NCI-H1694 (cell line): ENCODE measurements at places on chromosomes 2 and 18.

DNA sequence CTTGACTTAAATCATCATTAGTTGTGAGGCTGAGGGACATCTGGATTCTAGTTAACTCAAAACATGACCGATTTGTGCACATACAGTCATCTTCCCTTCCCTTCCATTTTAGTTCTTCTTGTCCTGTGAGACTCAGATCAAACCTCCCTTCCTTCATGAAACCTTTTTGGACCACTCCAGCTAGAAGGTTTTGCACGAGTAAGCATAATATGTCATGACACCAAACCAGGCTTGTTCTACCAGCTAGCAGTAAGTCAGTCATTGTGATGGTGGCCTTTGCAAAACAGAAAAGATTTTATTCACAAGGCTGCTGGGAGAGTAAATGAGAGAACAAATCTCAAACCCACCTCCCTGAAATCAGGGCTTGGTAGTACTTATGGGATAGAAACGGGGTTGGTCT lies 14.3 kb downstream of the PPP1R1C start:
- DNase-seq: no peak

DNA sequence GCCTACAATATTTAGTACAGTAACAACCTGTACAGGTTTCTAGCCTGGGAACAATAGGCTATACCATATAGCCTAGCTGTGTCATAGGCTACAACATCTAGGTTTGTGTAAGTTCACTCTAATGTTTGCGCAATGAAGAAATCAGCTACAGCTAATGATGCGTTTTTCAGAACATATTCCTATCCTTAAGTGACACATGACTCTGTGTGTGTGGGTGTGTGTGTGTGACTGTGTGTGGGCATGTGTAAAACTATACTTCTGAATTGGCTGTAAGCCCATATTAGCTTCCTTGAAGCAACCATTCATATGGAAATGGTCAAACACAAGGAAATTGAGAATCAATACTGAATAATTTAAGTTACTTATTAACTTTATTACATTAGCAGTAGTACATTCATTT lies 120.8 kb upstream of the SULT1C3 start:
- no peak for DNase-seq

GRCh38 chr2:58644451-58644850 lies 403.3 kb upstream of the FANCL start:
- peak; percentile 17 for DNase-seq

GRCh38 chr2:196530910-196531309 lies 108.6 kb upstream of the CCDC150 start:
- no peak for DNase-seq

GRCh38 chr2:235855011-235855410 lies 313.2 kb downstream of the GBX2 start:
- DNase-seq: no peak

DNA sequence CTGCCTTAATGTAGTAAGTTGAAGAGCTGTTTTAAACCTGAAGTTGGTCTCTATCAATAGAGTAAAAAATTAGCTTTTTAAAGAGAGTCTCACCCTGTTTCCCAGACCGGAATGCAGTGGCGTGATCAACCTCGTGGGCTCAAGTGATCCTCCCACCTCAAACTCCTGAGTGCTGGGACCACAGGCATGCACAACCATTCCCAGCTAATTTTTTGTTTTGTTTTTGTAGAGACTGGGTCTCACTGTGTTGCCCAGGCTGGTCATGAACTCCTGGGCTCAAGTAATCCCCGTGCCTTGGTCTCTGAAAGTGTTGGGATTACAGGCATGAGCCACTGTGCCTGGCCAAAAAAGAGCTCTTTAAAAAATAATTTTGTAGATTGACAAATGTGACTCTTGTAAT lies 40.3 kb downstream of the CRIM1 start:
- DNase-seq: no peak

DNA sequence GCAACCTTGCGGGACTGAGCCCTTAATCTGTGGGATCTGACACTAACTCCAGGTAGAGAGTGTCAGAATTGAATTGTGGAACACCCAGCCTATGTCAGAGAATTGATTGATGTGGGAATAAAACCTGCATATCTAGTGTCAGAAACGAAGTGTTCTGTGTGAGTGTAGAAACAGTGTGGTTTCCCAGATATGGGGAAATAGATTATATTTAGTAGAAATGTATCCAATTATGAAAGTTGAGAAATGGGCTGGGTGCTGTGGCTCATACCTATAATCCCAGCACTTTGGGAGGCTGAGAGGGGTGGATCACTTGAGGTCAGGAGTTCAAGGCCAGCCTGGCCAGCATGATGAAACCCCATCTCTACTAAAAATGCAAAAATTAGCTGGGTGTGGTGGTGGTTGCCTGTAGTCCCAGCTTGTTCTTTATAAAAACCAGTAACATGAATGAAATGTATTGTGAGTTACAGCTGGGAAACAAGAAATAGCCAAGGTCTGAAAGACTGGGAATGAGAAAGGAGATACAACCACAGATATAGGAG lies 4.3 kb upstream of the TP53I3 start:
- DNase-seq: no peak

GRCh38 chr2:127591221-127591923 lies 54.6 kb upstream of the GPR17 start:
- DNase-seq: peak; percentile 53

DNA sequence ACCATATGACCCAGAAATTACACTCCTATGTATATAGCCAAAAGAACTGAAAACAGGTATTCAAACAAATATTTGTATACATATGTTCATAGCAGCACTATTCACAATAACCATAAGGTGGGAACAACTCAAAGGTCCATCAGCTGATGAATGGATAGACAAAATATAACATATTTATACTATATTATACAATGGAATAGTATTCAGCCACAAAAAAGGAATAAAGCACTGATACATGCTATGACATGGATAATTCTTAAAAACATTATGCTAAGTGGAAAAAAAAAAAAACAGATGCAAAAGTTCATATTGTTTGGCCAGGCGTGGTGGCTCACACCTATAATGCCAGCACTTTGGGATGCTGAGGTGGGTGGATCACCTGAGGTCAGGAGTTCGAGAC lies 52.0 kb downstream of the SLC25A12 start:
- no peak for DNase-seq

DNA sequence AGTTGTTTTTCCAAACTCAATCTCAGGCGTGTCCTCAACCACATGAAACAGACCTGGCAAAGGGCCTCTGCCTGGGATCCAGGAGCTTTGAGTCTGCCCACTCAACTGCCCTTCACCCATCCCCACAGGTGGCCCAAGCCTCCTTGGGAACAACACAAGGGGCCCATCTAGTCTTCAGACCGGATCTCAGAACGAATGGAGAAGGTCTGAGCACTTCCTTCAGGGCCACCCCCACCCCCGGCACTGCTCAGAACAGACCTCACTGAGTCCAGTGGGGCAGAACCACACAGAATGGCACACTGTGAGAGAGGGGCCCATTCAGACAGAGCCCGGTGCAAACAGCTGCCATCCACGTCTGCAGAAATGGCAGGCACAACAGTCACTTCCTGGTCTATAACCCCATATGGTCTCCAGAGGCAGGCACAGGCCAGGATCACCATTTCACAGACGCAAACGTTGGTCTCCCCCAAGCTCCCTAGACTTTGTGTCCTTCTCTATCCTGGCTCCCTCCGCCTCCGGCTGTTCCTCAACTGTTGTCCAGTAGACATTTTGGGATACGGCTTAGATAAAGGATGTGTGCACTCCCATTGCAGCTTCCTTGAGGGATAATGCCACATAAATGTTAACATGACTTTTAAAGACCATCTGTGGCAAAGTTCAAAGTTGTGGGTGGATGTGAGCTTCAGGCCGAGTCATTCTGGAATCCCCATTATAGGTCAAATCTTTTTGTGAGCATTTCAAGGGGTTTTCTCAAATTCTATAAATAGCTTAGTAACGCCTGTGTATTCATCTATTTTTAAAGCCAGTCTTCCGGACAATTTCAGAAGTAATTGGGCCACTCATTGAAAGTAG lies 149.7 kb downstream of the SMAD7 start:
- DNase-seq: no peak

- no peak for DNase-seq
Observed at GRCh38 chr18:57846258-57846657, 43.1 kb upstream of the ATP8B1 start.

GRCh38 chr2:62034715-62035114 lies 129.2 kb downstream of the COMMD1 start:
- DNase-seq: no peak

DNA sequence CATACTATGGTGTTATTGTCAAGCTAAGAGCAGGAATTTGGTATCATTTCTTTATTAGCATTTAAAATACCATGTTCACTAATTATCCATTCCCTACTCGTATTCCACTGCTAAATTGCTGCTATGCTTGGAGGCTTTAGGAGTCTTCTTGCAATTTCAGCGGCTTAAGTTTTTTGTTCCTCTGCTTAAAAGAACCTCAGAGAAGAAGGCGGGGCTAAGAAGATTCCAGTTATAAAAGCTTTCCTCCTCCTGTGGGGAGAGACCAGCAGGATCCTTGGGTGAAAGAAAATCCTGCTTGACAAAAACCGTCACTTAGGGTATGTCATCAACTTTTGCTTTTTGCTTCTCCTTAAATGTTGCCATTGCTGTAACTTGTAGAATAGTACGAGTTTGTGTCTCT lies at the start of gene TRPM8:
Gene TRPM8, plus strand, starts transcription at position 258 of the 400 bp plus-strand sequence. CDS start 9,165 bp downstream, outside the sequence.
- DNase-seq: no peak

GRCh38 chr2:8636721-8637636 lies 44.9 kb upstream of the ID2 start:
- no peak for DNase-seq

GRCh38 chr2:168811696-168812095 lies 9.3 kb downstream of the NOSTRIN start:
- DNase-seq: no peak

DNA sequence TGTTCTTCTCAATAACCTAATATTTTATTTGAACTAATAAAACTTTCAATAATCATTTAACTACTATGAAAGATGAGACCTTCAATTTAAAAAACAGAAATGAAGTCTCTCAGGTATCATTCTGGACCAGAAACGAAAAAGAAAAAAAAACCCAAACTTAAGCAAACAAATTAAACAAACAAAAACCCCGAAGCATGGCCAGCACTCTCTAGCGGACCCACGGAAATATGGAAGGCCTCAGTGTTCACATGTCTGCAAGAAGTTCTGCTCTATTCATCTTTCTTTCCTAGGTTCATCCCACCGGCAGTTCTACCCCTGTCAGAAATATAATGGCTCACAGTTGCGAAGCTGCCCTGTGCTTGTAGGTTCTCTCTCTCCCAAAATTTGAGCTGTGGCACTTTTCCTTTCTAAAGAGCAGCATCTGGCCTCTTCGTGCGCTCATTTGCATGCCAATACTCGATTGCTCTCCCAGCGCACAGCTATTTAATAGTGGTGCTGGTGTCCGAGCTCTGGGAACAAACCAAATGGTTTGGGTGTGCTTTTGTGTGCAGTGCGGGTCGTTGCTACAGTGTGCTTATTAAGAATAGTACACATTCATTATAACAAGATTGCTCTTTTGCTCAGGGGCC lies 129.0 kb upstream of the ZEB2 start:
- no peak for DNase-seq

DNA sequence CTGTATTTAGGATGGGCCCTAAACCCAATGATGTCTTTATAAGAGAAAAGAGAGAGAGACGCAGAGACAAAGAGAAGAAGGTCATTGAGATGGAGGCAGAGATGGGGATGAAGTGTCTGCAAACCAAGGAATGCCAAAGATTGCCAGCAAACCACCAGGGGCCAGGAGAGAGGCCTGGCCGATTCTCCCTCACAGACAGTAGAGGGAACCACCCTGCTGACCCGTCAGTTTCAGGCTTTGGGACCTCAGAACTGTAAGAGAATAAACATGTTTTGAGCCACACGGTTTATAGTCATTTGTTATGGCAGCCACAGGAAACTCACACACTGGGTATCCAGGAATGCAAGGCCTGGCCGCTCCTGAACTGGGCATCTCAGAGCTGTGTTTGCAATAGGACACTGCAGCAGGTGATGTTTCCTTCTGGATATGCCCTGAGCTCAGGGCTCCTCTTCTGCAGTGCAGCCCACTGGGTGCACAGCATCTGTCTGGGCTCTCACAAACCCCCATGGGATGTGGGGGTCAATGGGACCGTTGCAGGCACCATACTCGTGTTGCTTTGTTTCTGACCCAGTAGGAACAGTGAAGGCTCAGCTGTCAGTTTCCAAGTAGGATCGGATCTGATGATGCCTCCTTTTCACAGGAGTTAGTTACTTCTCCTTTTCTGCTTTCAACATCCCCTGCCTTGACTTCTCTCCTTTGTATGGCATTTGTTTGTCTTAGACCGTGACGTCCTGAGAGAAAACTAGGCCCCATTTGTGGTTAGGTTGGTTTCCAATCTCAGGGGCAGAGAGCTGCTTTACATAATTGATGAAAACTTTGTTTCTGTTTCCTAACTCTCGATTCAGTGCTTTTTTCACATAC lies 20.8 kb downstream of the PTPN18 start:
- DNase-seq: no peak

- DNase-seq: no peak
Observed at GRCh38 chr2:191222507-191222906, 22.7 kb upstream of the MYO1B start.

DNA sequence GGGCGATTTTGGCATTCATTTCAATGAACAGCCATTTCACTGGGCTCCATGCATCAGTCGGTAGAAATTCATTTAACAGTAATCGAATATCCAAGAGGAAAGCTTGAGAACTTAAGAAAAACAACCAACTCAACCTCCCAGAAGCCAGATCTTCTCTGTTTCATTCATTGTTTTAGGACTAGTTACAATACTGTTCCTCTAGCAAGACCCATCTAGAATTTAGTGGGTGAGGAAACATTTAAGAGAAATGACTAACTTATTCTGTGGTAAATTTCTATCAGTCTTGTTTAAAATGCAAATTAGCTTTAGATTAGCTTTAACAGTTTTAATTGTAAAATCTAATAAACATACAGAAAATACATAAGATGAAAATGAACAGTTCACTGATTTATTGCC lies 81.4 kb upstream of the SMAD7 start:
- no peak for DNase-seq
